ENCODE measurements at places on chromosomes 3 and 15.

- DNase-seq: peak; percentile 89
Observed at GRCh38 chr15:91855684-91856489, 2.4 kb downstream of the SLCO3A1 start.

- peak; percentile 66 for DNase-seq
Observed at GRCh38 chr3:71129611-71130431, 453.7 kb downstream of the FOXP1 start.

GRCh38 chr15:51103330-51103729 is 8.6 kb upstream of the TNFAIP8L3 start:
- DNase-seq: no peak

- DNase-seq: no peak
Observed at GRCh38 chr3:40102182-40102581, 207.3 kb upstream of the EIF1B start.

GRCh38 chr15:95503640-95504225 is 826.8 kb upstream of the NR2F2 start:
- no peak for DNase-seq

- no peak for DNase-seq
Observed at GRCh38 chr3:162978136-162978535, 1481.5 kb downstream of the OTOL1 start.

DNA sequence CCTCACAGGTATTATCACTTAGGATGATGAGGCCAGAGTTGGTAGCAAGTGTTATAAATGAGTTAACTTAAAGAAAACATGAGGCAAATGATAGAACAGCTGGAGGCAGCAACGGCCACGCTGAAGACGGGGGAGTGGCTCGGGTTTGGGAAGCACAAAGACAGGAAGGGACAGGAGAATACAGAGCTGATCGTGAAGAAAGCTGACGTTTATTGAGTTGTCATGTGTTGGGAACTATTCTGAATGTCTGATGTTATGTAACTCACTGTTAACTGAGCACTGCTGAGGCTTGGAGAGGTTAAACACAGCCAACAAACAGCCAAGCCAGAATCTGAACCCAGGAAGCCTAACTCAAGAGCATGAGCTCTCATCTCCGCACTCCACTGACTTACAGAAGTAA is 42.3 kb downstream of the FGD5 start:
- no peak for DNase-seq

- DNase-seq: no peak
Observed at GRCh38 chr3:126448136-126448892, 27.4 kb downstream of the ZXDC start.

DNA sequence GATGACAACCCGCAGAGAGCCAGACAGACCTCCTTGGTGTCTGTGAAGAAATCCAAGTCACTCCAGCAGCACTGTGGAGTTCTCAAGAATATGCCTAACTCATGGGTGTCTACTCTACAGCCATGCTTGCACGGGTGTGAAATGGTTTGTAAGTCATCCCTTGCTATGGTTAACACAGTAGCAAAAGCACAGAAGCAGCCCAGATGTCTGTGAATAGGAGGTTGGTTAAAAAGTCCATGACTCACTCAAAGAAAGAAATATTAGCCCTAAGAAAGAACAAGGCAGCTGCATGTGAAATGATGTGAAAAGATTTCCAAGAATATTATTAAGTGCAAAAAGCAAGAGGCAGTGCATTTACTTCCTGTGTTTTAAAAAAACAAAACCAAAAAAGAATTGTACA is 12.1 kb upstream of the LIMD1 start:
- no peak for DNase-seq

DNA sequence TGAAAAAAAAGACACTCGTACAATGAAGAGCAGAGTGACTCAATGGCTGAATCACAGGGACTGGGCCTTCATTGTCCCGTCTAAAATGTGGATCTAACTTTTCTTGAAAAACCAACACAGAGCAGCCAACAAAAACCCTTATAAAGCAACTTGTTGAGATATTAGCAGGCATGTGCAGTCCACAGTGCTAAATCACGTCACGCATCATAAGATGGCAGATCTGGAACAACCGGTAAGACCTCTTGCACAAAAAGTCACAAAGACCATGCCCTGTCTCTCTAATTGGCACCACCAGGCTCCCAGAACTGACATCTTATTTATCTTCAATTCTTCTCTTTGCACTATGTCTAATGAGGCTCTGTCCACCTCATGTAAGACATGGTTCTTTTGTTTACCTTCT is 177.0 kb downstream of the MAGI1 start:
- no peak for DNase-seq

DNA sequence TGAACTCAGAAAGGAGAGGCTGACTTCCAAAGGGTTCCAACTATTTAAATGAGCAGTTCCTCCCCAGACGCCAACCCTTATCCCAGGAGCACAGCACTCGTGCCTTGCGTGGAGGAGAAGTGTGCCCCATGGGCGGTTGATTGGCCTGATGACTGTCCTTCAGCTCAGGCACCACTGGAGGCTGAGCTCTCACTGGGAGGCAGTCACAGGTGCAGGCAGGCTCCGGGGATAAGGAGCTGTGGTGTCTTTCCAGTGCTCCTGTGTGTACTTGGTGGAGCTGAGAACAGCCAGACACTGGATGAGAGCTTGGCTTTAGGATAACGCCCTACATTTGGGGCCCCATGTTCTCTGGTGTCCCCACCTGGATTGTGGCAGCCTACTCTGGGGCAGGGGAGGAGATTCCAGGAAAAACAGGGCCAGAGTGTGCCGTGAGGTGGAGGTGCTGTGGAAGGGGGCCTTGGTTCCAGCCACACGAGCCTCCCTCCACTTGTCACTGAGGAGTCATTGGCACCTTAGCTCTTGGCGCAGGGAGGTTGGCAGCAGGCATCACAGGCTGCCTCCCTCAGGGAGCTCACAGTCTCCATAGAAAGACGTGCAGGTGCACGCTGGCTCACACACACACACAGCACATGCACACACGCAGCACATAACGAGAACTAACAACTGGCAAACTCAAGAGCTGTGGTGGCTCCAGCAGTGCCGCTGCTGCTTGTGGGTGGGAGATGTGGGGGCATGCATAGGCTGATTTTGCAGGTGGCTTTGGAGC is 22.7 kb upstream of the EPHB3 start:
- DNase-seq: no peak

DNA sequence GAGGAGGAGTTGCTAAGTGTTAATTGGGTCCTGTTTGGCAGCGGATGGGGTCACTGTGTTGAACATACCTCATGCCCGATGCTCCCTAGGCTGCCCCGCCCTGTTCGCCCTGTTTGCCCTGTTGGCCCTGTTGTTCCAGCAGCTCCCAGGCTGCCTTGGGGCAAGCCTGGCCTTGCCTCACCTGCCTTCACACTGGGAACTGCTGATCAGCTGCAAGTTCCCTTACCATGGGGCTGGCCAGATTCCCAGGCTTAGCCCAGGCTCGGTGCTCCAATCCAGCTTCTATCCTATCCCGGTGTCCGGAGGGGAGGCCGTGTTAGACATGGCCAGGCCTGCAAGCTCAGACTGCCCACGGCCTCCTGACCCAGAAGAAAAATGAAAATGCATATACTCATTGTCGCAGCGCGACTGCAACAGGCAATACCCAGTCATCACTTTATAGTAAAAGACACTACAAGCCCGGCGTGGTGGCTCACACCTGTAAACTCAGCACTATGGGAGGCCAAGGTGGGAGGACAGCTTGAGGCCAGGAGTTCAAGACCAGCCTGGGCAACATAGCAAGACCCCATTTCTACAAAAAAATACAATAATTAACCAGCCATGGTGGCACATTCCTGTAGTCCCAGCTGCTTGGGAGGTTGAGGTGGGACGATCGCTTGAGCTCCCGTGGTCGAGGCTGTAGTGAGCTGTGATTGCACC is 42.9 kb upstream of the ZNF710 start:
- DNase-seq: no peak

DNA sequence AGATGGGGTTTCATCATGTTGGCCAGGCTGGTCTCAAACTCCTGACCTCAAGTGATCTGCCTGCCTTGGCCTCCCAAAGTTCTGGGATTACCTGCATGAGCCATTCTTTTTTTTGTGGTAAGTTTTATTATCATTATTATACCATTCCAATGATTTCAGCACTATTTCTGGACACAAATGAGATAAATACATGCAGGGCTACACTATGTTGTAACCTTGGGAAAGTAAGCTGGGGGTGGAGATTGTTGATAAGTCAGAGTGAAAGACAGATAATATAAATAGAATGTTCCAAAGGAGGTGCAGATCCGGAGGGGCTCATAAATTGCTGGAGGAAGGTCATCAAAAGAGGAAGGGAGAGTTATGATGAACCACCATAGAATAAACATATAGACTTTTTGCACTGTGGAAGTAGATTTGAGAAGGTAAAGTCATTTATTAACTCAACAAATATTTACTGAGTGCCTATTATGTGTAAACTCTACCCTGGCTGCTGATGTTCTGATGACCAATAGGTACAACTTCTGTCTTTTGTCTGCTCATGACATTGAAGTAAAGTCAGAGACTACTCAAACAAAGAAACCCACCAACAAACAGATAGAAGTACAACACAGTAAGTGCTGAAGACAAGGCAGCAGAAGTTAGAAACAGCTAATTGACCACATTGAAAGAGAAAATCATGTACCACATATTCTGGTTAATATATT is 478.9 kb upstream of the GOLIM4 start:
- DNase-seq: no peak

DNA sequence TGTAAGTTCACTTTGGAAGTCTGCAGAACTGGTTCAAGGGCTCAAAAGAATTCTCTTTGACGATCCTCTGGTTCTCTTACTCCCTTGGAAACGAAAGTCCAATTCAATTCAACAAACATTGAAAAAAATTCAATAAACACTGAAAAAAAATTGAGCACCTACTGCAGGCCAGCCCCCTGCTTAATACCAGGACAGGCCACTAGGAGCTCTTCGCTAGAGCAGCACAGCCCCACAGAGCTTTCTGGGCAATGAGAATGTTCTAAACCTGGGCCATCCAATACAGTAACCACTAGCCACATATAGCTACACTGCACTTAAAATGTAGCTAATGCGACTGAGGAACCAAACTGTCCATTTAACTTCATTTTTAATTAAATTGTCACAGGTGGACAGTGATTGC is 50.4 kb upstream of the DCLK3 start:
- DNase-seq: peak; percentile 14

- DNase-seq: no peak
Observed at GRCh38 chr3:154275965-154276364, 48.3 kb downstream of the DHX36 start.

DNA sequence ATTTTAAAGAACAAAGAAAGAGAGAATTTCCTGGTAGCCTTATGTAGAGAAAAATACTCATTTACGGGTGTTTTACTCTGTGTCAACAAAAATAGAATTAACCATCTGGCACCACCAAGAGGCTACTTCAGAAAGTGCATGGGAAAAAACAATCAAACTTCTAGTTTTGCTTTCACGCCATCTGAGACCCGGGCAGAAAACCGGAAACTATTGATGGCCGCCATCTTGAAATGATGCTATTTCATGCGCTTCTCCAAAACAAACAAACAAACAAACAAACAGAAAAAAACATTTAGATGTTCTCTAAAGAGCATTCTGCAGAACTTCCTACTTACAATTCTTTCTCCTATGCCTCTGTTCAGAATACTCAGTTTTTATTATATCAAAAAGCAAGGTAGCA is 49.4 kb upstream of the SYNPR start:
- DNase-seq: peak; percentile 75

DNA sequence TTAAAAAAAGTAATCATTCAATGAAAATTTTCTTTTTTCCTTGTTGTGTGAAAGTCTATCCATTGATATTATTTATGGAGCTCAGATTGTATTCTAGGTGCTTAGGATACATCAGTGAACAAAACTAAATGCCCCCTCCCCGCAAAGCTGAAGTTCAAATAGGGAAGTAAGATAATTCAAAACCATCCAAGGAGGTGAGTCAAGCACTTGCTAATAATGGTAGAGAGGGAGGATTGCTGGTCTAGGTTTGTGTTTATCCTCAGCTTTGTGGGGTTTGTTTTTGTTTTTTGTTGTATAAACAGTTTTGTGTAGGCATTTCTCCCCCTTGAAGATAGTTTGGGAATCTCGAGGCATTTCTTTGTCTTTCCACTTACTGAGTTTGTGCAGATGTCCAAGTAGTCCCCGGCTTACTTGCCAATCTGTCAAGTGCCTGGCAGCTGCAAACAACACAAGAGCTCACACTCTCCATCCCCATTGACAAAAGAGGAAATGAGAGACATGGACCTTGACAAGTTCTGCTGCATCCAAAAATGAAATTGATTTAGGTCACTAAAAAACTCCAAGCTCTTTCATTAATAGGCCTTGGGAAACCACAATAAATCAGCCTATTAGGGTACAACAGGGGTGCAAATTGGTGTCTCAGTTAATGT is 575.8 kb upstream of the TBL1XR1 start:
- DNase-seq: peak; percentile 66

DNA sequence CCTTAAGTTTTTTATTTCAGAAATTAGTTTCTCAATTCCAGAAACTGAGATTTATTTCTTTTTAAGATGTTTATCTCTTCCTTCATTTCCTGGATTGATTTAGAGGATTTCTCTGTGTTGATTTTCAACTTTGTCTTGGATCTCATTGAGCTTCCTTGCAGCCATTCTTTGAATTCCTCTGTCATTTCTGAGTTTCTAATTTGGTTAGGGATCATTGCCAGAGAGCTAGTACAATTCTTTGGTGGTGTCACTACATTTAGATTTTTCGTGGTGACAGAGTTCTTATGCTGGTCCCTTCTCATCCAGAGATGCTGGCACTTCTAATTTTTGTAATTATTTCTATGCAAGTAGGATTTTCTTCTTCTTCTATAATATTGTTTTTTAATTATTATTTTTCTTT is 691.1 kb upstream of the NAALADL2 start:
- DNase-seq: no peak

GRCh38 chr3:64151342-64151871 is 73.9 kb downstream of the PRICKLE2 start:
- DNase-seq: no peak

- no peak for DNase-seq
Observed at GRCh38 chr3:1191026-1191425, 98.2 kb downstream of the CNTN6 start.

DNA sequence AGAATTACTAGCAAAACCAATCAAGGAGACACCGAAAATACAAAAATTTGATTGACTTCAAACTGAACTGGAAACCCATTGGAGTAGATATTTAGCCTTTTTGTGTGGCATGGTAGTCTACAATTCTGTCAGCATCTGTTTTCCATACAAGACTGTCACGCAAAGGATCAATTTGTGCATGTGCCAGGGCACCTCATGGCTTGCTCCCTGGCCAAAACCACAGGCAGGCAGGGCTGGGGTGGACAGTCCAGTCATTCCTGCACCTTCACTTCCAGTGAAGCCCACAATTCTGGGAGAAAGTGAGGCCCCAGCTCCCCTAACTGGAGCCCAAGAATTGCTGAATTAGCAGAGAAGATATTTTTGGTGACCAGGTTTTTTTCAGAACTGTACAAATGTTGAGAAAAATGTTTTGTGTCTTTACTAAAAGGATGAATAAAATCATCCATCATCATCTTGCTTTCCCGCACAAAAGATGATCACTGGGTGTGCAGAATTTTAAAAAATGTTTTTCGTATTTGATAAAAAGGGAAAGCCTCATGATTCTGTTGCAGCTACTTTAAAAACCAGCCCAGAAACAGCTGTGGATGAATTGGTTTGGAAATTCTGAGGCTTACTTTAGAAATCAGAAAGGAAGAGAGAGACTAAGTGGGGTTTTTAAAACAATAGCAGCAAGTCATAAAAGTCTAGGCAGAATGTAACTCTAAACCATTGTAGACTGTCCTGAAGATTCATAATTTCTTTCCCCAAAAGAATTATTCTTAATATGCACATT is 86.4 kb downstream of the PCCB start:
- no peak for DNase-seq

GRCh38 chr3:31423482-31423881 is 109.2 kb upstream of the STT3B start:
- no peak for DNase-seq

Measured in NAMALWA (cell line).